ENCODE measurements at places on chromosomes 2 and 18.

GRCh38 chr2:10538224-10538894 lies 90.2 kb upstream of the ODC1 start:
- DNase-seq: no peak

- no peak for DNase-seq
Measured at GRCh38 chr2:175107146-175107545, 60.9 kb downstream of the ATF2 start.

DNA sequence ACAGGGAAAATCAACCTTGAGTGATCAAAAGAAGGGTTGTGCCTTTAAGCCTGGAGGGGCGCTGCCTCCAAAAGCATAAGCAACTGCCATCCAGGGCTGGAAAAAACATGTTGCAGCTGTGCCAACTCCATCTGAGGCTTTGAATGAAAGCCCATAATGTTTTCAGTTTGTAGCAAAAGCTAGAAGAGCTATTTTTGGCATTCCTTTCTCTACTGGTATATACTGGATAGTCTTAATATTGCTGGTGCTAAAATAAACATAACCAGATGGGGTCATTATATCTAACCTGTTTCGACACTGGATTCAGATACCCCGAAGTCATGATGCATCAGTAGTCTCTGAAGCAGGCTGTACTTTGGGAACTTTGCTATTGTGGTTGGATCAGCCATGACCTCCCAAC lies 25.1 kb downstream of the ANXA4 start:
- DNase-seq: no peak

- no peak for DNase-seq
Measured at GRCh38 chr18:33584548-33585430, 6.8 kb downstream of the ASXL3 start.

DNA sequence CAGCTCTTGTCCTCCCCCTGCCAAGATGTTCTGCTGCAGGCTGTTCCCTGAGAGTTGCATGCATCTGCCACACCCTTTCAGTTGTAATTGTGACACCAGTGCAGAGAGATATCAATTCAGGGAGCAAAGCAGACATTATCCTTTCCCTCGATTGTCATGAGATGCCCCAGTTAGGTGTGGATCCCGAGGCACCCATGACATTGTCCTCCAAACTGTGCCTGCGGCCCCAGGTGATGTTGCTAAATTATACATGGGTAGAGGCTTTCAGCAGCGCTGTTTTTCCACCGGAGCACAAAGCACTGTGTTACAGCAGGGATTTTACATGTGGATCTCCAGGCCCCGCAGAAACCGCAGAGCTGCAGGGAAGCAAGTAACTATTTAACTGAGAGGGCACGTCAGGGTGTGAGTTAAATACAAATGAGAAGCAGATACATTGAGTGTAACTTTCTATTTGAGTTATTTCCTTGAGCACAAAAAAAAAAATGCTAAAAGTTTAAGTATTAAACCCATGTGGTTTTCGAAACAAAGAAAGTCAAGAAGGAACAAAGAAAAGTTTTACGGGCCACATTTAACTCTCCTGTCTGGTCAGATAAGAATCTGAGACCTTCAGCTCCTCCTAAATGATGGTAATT lies 90.3 kb upstream of the BCL2L11 start:
- DNase-seq: peak; percentile 38

DNA sequence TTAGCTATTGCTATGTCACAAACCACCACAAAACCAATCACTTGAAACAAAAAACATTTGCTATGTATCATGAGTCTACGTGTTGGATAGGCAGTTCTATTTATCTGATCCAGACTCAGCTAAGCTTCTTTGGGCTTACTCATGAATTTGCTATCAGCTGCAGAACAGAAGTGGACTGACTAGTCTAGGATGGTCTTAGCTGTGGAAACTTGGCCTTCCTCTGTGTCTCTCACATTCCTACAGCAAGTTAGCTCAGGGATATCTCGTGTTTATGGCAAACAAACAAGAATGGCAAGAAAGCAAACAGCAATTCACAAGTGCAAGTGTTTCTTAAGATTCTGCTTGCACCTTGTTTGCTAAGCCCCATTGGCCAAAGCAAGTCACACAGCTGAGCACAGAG lies 288.0 kb upstream of the TNP1 start:
- DNase-seq: no peak

GRCh38 chr2:609881-610280 lies 67.3 kb downstream of the TMEM18 start:
- no peak for DNase-seq

DNA sequence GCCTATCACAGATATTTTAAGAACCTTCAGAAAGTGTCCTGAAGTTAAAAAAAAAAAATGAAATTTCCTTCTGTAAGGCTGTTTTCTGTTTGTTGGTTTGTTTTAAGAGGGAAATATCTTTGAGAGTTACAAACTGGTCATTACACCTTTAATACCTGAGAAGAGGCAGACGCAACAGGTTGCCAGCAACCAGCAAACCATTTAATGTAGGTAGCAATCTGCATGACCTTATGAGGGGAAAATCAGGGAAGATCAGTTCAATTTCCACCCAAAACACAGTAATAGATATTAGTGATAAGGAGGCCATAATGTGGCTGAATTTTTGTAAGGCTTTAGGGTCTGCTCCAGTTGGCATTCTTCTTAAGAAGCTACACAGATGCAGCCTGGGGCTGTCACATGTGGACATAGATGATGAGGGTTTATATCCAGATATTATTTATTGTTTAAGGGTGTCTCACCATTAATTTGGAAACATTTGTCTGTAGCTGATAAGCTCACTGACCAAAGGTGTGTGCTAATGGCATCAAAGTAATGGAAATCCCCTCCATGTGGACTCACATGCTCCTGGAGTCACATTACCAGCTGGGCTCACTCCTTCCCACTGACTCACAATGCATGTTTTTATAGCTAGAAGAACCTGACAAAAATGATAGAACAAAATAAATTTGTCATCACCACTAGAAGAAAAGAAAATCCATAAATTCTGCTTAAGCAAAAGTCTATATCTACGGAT lies 83.5 kb upstream of the DTNA start:
- no peak for DNase-seq

GRCh38 chr18:3121259-3121658 lies 98.5 kb downstream of the MYOM1 start:
- no peak for DNase-seq

GRCh38 chr2:115384399-115384798 lies 942.0 kb downstream of the DPP10 start:
- DNase-seq: no peak

GRCh38 chr2:133884739-133885381 lies 316.6 kb upstream of the NCKAP5 start:
- DNase-seq: no peak

DNA sequence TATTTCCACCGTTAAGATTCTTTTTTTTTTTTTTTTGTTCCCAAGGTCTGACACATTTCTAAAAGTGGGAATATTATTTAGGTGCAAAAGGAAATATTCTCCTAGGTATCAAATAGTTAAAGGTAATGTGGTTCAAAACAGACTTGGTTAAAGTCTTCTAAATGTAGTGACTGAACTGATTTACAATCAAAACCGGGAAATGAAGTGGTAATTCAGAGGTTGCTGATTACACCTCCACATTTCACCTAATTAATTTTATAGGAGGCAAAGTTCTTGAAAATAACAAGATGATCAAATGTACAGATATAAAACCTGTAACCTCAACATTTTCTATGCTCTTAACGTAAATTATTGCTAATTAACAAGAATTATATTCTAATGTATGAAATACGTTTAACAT lies 5.1 kb downstream of the BCL11A start:
- DNase-seq: no peak

GRCh38 chr2:108615480-108616090 lies 81.3 kb downstream of the LIMS1 start:
- no peak for DNase-seq

DNA sequence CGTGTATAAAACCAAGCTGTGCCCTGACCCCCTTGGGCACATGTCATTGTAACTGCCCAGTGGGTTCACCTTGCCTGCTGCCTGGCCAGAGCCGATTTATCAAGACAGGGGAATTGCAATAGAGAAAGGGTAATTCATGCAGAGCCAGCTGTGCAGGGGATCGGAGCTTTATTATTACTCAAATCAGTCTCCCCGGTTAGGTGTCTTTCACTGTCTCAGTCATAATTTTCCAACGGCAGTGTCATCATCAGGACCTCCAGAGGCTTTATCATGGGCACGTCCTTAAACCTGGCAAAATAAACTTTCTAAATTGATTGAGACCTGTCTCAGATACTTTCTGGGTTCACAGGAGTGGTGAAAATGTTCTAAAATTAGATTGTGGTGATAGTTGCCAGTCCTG lies 29.6 kb upstream of the PGAP1 start:
- DNase-seq: no peak

DNA sequence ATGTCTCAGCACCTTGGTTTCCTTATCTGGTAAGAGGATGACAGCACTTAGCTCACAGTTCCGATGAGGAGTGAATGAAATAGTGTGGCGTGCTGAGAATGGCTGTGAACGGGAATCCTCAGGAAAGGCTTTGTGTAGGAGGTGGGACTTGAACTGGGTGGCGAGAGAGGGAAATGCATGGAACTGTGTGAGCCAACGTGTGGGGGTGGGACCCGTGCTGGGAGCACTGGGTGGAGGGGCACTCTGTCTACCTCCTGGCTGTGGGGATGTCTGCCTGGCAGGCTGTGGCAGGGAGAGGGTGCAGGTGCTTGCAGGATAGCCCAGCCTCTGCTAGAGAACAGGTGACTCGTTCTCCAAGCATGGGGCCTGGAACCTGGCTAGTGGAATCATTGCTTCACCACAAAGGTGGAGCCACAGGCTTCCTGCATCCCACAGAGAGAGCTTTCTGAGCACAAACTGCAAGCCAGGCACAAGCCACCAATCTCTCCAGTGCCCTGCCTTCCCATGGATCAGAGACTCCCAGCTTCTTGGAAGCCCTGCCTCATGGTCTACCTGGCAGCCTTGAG lies 145.2 kb downstream of the CELF4 start:
- no peak for DNase-seq

- no peak for DNase-seq
Measured at GRCh38 chr2:32748158-32748557, 120.3 kb downstream of the TTC27 start.

- DNase-seq: no peak
Measured at GRCh38 chr2:143451642-143452281, 322.5 kb downstream of the ARHGAP15 start.

DNA sequence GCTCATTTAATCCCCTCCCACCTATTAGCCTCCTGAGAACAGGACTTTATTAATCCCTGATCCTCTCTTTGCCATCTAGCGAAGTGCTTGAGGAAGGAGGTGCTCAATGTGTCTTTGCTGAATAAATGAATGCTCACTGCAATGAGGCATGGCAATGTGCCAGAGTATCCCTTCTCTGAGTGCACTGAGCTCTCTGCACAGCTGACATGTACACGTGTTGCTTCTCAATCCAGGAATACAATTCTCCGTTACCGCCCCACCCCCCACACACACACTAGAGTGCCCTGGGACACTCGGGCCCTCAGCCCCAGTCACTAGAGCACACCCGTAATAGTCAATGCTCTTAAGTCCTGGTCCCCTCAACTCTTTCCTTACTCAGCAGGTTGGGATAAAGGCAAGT lies 41.4 kb downstream of the FAM178B start:
- DNase-seq: no peak

GRCh38 chr2:234960175-234961088 lies 8.6 kb downstream of the SH3BP4 start:
- peak; percentile 75 for DNase-seq

DNA sequence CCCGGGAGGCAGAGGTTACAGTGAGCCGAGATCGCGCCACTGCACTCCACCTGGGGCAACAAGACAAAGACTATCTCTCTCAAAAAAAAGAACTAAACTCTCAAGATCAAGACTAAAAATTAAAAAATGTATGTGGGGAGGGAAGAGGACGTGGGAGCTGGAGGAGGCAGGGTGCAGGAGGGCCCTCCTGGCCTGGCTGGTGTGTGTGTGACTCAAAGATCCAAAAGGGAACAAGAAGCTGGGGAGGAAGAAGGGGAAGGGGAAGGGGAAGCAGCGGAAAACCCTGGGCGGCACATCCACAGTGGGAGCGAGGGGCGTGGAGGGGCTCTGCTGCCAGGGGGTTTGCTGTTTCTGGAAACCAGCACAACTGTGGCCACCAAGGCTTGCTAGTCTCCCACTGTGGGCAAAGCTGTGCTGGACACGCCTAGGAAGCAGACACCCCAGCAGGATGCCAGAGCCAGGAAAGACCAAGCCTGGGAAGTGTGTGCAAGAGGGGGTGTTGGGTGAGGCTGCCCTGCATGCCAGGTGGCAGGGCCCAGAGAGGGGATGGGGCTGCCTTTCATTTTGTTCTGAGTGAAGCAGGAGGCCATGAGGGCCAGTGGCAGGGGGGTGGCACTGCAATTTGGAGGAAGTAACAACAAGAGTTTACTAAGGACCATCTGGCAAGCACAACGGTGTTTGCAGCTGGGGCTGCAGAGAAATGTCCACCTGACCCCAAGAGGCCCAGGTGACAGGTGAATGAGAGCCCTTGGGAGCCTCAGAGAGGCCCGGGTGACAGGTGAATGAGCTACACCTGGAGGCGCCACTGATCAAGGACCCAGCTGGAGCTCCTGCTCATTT lies 44.5 kb downstream of the ANO7 start:
- no peak for DNase-seq

DNA sequence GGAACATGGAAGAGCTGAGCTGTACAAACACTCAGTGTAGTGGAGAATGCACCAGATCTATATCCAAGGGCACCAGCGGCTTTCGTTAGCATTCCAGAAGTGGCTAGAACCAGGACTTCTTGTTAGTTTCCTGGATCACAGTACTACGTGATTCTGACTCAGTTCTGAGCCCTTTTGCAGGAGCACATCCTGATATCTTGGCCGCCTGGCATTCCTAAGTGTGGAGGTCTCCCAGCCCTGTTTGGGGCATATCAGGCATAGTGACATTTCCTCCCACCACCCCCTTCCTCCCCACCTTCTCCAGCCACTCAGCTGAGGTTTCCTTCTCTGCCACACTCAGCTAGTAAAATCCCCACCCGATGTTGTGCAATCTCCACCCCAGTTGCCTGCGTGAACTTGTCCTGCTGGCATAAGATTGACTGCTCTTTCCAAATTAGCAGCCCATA lies 63.4 kb downstream of the BMP10 start:
- DNase-seq: no peak

- DNase-seq: no peak
Measured at GRCh38 chr2:12856934-12857601, 140.3 kb downstream of the TRIB2 start.

DNA sequence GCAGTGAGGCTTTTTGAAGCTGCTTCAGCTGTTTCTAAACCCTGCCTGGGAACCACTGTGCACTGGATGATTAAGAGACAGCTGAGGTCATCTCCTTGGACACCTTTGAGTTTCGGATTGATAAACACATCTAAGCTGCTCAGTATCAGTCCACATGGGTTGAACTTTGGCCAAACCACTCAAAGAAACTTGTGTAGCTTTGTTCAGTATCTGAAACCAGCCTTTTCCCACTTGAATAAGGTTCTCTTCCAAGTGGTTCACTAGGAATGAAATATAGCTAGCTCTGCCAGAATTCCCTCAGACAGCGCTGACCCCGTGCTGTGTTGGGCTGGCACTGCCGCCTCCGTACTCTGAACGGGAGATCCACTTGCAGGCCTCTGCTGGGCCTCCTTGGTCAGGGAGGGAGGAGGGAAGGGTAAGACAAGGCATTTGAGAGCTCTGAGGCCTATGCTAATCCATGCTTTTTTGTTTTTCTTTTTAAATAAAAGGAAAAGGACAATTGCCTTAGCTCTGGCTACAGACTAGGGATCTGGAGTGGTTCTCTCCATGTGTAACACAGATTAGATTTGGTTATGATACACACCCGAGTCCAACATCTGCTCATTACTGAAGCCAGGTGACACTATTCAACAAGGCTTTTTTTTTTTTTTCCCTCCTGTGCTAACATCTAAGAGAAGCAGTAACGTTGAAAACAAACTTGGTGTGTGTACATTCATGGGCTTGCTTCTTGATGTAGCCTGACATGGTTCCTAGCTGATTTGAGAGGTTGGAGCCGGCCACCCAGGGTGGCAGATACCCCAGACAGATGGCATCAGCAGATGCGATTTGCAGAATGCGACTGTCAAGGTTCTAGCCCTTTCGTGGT lies 67.7 kb downstream of the NCK2 start:
- no peak for DNase-seq

Measured in HAP-1 (cell line).